ENCODE measurements at places on chromosomes 11 and 22.

- DNase-seq = no peak
Measured at GRCh38 chr11:77175869-77176539, 48.0 kb downstream of the MYO7A start.

GRCh38 chr22:26482161-26482560, 1.4 kb downstream of the HPS4 start:
- DNase-seq = no peak

DNA sequence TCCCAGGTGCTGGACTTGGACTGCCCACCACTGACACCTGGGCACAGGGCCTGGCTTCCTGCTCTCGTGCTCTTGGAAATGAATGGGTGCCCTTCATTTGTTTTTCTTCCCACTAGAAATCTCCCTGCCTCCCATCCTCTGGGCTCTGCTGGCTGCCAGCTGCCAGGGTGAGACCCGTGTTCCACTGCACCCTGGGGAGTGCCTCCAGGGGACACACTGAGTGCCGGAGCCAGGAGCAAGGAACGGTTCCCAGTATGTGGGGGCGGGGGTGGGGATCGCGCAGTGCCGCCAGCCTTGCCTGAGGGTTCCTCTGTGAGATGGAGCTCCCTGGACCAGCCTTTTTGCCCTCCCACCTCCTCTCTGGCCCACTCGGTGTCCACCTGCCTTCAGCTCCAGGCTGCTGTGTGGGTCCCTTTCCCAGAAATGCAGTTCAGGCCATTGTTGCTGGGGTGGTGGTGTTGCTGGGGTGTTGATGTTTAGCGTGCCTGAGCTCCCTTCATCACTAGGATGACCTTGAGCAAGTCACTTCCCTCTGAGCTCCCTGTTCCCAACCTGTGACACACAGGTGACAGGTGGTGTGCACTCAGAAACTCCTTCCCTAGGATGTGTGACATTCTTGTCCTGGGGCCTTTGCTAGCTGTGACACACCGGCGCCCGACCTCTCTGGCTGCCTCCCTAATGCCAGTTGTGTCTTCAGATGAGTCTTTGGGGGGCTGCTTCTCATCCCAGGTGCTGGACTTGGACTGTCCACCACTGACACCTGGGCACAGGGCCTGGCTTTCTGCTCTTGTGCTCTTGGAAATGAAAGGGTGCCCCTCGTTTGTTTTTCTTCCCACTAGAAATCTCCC, 72.1 kb downstream of the MED15 start:
- DNase-seq = no peak

DNA sequence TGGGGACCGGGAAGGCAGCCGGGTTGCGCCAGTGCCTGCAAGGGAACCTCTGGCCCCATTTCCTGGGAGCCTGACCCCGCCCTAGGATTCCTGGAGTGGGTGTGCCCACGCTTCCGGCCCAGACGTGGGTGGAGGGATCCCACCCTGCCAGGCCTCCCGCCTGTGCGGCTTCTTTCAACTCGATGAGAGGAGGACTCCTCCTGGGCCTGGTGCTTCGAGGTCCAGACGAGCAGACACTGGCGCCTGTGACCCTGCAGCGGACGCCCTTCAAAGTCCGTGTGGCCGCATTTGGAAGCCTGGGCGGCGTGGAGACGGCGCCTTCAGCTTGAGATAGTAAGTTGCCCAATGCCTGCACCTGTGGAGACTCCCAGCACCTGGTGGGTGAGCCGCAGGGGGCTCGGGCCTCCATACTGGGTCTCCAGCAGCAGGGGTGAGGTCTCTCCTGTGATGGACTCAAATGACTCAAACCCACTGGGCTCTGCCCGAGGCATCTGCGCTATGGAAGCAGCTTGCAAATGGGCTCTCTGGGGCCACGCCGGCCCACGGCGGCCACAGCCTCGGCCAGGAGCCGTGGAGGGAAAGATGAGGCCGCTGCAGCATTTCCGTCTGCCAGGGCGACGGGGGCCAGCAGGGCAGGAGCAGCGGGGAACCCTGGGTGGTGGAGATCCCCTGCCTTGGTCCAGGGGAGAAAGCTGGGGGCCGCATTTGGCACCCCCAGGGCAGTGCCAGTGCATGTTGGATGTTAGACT, 64.3 kb upstream of the PPARA start:
- DNase-seq = no peak

DNA sequence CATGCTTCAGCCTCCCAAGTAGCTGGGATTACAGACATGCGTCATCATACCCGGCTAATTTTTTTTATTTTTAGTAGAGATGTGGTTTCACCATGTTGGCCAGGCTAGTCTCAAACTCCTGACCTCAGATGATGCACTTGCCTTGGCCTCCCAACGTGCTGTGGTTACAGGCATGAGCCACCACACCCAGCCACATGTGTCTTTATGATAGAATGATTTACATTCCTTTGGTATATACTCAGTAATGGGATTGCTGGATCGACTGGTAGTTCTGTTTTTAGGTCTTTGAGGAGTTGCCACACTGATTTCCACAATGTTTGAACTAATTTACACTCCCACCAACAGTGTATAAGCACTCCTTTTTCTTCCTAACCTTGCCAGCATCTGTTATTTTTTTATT, 276.2 kb downstream of the METTL15 start:
- DNase-seq = no peak

Measured in activated CD8-positive, alpha-beta memory T cell treated with anti-CD3 and anti-CD28 coated beads for 4 hours (primary cell).